ENCODE measurements at places on chromosomes 5 and 9.

DNA sequence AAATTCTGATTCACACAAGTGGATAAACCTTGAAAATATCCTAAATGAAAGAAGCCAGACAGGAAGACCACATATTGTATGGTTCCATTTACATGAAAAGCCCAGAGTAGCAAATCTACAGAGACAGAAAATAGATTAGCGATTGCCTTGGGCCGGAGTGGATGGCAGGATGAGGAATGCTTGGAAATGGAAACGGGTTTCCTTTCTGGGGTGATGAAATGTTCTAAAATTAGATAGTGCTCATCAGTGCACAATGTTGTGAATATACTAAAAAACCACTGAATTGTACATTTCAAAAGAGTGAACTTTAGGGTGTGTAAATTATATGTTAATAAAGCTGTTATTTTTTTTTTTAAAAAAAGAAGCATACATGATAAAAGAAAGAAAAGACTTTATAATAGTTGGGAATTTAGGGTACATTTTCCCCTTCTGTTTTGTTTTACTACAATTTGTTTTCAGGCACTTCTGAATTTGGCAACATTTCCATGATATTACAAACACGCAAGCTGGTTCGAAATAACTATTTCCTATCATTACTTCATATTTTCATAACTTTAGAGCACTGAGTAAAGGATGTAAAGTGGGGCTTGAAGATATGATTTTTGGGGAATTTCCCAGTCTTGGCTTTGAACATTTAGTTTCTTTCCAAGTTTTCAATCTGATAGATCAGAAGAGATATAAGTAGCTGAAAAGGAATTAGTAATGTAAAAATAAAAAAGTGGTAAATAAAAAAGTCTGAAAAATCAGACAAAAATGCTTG lies 23.9 kb downstream of the SLC35A4 start:
- no peak for DNase-seq

DNA sequence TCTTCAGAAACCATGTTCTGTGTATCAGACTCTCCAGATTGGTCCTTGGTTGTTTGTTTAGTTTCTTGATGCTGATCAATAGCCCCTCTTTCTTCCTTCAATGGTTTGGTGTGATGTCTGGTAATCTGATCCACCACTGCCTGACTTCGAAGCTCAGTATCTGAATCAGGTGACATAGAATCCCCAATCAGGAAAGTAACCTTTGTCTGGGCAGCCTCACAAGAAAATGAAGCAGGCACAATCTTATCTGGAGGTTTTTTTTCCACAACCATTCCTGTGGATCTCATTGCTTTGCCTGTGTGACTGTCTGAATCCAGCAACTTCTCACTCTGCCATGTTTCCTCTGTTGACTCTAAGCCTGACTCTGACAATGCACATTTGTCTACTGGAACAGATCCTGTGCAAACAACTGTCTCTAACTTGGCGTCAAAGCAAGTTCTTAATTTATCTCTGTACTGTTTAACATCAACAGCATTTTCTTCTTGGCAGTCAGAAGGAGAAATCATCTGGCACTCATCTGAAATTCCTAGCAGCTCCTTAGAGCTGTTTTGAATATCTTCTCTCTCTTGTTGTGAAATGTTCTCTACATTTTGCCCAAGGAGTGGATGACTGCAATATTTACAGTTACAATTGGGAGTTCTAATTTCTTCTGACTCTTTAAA lies 37.1 kb upstream of the RAPGEF6 start:
- peak; percentile 3 for DNase-seq

DNA sequence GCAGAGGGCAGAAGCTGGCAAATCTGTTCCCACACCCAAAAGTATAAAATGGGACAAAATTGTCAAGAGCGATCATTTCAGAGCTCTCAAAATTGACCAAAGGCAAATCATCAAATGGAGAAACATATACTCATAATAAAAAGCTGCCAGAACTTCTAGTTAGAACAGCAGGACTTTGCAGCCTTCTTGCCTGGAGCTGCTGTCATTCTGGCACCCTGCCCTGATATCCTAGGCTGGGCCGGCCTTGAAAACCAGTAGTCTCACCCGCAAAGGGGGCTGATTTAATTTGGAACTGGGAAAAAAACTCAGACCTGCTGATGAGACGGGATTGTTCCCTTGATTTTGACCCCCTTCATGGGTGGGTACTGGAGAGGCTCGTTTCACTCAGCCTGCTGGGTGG lies 18.5 kb downstream of the OR2V1 start:
- no peak for DNase-seq

GRCh38 chr9:100087218-100087617 lies 11.6 kb downstream of the ERP44 start:
- DNase-seq, result no peak

GRCh38 chr5:9545136-9545991 lies 511 bp downstream of the SEMA5A start:
- no peak for DNase-seq

DNA sequence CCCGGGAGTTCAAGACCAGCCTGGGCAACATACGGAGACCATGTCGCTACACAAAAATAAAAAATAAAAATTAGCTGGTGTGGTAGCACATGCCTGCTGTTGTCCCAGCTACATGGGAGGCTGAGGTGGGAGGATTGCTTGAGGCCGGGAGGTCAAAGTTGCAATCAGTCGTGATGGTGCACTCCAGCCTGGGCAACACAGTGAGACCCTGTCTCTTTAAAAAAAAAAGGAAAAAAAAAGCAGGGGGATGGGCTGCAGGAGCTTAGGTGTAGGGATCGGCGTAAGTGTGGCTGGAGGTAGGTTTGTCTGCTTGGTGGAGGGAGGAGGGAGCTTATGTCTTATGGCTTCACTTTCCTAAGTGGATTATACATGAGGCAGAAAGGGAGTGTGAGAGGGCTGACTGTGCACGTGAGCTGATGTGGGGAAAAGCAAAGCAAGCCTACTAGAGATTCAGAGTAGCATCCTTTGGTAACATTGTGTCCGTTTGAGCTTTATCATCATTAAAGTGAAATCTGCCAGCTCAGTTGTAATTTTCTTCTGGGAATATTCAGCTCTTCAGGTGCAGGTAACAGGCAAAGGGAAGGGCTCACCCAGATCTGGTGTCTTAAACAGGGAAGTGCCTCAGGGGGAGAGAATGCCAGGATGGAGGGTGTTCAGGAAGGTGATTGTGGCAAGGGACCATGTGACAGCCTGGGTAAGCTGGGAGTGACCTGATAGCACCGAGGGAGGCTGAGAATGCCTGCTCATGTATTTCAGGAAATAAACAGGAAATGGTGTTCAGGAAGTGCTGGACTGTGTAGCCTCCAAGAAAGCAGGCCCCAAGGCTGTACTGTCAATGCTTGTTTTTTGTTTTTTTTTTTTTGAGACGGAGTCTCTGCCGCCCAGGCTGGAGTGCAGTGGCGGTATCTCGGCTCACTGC lies 17.6 kb upstream of the SETX start:
- DNase-seq, result no peak

GRCh38 chr5:177483994-177484901 lies 10.8 kb upstream of the DBN1 start:
- DNase-seq, result no peak

- DNase-seq, result peak; percentile 51
Observed at GRCh38 chr9:14433351-14434157, 119.6 kb upstream of the NFIB start.

GRCh38 chr5:52893105-52893504 lies 96.0 kb upstream of the ITGA2 start:
- no peak for DNase-seq

DNA sequence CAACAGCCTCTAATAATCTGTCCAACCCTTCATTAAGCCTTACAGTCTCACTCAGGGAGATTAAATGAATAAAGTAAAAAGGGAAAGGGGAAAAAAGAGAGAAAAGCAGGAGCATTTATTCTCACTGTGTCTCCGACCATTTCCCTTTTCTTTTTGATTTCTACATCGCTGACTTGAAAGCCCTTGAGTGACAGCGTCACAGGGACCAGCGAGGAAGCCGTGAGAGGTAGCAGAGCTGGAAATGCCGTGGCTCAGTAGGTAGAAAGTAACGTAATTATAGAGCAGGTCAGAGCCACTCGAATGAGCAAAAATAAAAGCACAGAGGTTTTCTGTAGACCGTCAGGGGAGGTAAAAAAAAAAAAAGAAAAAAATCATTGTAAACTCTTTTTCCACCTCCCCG lies 52.4 kb downstream of the ASS1 start:
- no peak for DNase-seq

- no peak for DNase-seq
Observed at GRCh38 chr9:32969270-32969669, 32.2 kb downstream of the APTX start.

DNA sequence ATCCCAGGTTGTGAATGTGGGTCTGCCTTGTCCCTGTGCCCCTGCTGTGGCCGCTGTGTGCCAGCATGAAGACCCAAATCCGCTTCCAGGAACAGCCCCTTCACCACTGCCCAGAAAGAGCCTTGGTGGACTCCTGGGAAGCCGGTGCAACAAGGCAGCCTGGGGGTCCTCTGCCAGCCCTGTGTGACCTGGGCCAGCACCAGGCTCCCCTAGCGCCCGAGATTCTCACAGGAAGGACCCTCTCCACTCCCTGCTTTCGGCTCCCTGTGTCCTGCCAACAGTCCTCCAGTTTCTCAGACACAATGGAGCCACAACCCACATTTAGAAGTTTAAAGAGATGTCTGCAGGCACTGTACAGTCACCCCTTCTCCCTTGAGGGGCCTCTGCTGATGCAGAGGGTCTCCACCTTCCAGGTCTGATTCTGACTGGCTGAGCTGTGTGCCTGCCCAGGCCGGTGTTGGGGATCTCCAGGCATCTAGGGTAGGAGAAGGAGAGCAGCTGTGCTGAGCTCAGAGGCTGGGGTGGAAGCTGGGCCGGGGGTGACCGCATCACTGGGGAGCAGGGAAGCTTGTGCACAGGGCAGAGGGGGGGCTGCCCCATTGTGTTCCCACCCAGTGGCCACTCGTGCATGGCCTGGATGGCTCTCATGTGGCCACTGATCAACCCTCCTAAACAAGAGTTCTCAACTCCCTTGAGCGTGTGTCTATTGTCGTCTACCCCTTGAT lies 174.0 kb downstream of the IRX2 start:
- DNase-seq, result no peak

- DNase-seq, result no peak
Observed at GRCh38 chr5:83015676-83016075, 61.5 kb downstream of the TMEM167A start.

DNA sequence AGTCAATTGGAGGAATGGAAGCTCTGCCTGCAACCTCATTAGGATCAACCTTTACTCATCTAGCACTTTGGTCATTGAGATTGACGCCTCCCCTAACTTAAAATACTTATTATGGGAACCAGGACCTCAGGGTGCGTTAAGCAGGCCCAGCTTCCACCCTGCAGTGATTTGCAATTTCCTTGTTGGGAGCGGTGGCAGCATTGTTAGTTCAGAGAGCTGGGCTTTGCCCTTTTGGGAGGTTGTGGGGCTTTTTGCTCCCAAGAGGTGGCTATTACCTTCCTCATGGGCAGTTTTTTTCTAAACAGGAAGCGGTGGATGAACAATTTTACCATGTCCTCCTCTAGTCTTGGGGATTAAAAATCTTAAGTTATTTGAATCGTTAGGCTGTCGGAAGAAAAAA lies 60.9 kb downstream of the TMEM215 start:
- no peak for DNase-seq

DNA sequence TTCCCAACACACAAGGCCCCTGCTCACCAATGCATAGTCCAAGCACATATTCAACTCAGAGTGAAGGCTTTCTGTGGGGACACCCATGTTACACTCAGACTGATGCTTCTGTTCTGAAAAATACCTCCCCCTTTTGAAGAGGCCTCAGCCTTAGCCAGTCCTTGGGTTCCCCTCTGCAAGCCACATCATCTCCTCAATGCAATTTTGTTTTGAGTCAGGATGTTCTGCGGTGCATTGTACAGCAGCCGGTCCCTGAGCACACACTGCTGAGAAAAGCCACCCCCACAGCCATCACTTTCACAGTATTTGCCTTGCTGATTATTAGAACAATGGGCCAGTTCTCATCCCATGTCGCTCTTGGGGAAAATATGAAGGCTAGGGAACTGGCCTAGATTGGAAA lies 241.2 kb downstream of the FAM114A2 start:
- peak; percentile 6 for DNase-seq

DNA sequence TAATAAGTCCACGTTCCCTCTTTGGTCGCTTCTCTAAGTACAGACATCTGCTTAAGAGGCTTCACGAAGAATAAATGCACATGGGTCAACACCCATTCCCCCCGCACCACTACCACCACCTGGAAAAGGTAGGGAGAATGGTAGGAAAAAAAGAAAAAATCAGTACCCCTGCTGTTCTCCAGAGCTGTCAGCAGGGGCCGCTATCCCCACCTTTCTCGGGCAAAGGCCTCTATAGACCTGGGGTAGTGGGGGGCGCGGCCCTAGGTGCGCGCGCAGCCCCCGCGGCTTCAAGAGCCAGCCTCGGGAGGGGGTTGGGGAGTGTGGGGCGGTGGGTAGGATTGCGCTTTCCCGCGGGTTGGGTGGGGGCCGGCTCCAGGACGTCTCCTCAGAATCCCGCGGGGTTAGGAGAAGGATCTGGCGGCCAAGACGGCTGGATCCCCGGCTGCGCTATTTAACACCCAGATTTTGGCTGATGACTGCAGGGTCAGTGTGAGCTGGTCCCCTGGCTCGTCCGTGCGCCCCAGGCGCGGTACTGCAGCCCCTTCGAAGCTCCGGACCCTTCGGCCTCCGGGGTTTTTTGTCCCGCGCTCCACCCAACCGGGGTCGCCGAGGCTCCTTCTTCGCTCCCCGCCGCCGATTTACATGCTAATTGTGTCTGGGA lies 1.6 kb upstream of the SEMA6A start:
- DNase-seq, result peak; percentile 8

DNA sequence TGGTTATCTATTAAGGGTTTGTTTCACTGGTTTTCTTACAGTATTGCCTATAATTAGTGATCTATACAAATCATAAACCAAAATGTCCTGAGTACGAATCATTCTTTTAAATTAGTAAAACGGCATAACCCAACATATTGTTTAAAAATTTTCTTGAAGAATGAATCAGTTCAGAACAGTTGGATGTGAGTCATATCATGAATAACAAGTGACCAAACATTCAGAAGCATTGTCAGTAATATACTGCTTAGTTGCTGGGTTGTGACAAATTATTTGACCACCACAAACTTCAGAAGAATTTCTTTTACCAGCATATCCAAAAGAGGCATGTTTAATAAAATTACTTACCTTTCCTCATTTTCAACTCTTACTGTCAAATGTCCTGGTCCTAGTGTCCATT lies 111.2 kb downstream of the UNC13B start:
- DNase-seq, result no peak

DNA sequence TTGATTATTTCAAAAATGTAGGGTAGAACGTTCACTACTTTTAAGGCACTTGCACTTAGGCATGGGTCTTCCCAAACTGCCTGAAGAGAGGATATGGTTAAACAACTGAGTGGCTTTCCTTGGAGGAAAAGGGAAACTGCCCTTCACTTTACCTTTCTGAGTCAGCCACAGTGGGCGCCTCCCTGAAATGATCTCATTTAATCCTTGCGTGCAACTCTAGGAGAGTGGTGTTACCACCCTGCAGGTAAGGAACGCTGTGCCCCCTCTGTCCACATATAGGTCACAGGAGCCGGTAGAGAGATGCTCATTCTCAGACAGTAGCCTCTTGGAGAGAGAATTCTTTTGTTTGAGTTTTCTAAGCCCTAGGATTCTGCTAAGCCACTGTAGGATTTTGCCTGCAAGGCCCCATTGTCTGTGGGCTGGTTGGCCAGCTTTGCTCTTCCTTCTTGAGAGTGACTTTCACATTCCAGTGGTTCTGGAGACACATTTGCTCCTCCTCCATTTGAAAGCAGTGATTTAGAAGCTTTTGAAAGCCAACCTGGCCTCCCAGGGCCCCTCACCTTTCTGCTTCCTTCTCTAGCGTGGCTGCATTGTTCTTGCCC lies 110.3 kb upstream of the CTSL start:
- no peak for DNase-seq

- DNase-seq, result no peak
Observed at GRCh38 chr5:74433255-74433895, 207.2 kb downstream of the ENC1 start.

- DNase-seq, result no peak
Observed at GRCh38 chr5:174837919-174838902, 113.8 kb downstream of the MSX2 start.
